SHP77 (cell line): ENCODE measurements at places on chromosomes 11 and 22.

DNA sequence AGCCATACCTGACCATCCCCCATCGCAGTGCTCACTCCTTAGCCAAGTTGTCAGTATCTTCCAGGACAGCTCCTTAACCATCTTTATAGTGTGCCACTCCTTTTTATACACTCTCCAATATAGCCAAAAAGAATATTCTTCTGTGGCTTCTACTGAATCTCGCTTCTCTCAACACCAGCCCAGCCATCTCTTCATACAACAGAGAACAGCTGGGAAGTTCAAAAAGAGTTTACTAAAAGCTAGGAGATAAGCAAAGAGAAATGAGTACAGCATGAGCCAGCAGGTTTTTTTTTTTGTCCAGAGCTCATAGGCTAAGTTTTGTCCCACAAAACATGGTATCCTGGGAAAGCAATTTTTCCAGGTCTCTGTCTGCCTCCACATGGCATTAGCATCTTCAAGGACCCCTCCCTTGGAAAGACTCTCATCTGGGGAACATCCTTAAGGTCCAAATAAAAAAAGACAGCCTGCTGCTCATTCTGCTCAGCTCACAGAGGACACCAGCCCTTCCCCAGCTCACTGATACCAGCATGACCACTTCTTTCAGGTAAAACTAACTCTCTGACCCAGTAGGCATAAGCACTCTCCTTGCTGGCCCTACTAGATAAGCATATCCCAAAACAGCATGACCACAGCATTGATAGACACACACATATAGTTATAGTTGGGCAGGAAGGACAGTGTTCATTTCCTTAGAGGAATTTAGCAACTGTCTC lies 48.8 kb upstream of the YWHAH start:
- no peak for DNase-seq

DNA sequence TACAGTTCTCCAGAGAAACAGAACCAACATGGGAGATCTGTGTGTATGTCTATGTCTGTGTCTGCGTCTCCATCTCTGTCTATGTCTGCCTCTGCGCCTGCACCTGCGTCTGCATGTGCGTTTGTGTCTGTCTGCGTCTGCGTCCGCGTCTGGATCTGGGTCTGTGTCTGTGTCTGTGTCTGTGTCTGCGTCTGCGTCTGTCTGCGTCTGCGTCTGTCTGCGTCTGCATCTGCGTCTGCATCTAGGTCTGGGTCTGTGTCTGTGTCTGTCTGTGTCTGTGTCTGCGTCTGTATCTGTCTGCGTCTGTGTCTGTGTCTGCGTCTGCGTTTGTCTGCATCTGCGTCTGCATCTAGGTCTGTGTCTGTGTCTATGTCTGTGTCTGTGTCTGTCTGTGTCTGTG lies 88.4 kb upstream of the SLC22A12 start:
- DNase-seq = peak; percentile 19

- DNase-seq = no peak
Observed at GRCh38 chr11:112624431-112624830, 336.8 kb upstream of the NCAM1 start.

- no peak for DNase-seq
Observed at GRCh38 chr11:33773404-33773986, 825 bp downstream of the FBXO3 start.

DNA sequence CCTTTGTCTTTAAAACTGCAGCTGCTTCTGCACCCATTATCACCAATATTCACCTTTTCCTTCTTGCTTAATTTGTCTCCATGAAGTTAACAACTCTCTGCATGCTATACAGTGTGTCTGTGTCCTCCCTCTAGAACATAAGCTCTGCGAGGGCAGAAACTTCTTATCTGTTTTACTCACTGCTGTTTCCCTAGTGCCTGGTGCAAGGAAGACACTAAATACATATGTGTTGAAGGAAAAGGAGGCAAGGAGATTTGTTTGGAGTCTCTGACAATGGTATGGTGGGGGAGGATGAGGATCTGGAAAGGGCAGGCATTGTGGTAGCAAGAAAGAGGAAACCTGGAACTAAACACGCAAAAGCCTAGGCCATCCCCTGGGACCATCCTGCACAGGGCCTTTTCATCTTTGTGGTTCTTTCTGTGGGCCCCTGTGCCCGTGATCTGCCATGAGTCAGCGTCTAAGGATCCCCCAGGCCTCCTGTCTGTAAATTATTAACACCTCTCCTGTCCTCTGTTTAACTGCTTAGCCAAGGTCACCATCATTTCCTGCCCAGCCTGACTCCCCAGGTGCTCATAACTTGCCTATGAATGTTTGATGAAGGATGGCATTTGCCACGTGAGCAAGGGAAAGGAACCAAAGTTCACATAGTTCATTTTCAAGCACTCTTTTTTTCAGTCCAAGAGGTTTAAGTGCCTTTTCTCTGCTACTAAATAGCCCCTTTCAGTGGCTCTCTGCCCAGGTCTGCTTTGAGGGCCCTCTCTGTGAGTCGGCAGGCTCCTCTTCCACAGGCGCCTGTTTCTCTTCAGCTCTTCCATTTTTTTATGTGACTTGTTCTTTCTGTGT lies 131.1 kb downstream of the RASSF10 start:
- no peak for DNase-seq

- DNase-seq = no peak
Observed at GRCh38 chr11:85307366-85307765, 319.8 kb downstream of the DLG2 start.

DNA sequence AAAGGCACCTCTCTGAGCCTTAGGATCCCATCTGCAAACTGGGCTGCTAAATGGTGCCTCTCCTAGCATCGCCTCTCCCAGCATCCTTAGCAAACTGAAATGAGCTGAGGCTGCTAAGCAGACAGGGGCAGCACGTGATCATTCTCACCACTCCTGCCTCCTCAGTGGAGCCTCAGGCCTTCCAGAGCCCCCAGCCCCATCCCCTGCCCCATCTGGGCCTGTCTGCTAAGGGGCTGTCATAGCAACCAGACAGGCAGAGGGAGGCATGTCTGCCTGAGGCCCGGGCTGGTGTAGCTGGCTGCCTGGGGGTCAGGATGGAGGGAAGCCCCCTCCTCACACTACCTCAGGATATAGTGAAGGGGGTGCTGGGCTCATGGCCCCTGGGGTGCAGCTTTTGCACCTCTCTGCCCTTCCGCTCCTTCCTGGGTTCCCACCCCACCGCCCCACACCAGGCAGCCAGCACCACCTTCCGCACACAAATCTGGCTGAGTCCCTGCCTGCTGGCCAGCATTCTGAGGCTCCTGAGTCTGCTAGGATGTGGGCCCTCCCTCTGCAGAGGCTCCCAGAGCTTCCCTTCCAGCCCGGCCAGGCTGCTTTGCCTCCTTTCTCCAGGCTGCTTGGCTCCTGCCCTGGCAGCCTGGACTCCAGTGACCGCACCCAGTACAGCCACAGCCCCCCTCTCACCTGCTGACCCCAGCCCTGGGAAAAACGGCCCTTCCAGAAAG lies 47.5 kb upstream of the TTLL12 start:
- no peak for DNase-seq

GRCh38 chr11:65502274-65502554 lies 3.4 kb downstream of the MALAT1 start:
- no peak for DNase-seq

GRCh38 chr11:15672825-15673224 lies 558.1 kb downstream of the INSC start:
- no peak for DNase-seq

GRCh38 chr11:86715611-86716010 lies 43.2 kb upstream of the ME3 start:
- DNase-seq = no peak

DNA sequence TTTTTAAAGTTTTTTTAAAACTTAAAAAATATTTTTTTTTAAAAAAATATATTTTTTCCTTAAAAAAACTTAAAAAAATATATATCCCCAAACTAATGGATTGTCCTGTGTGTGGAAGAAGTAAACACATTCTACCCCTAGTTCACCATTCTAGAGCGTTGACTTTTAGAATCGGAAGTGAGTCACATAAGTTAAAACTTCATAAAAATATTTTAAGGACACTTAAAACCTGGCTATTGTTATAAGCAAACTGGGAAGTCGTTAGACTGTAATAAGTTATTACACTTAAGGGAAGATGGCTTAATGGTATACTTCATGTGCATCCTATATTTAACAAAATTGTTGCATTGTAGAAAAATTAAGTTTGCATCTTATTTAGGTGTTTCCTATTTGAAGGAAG lies 21.1 kb downstream of the FAM118B start:
- DNase-seq = no peak

GRCh38 chr11:121206810-121207209 lies 85.8 kb upstream of the SC5D start:
- no peak for DNase-seq

- DNase-seq = no peak
Observed at GRCh38 chr11:133219543-133219942, 312.8 kb downstream of the OPCML start.

DNA sequence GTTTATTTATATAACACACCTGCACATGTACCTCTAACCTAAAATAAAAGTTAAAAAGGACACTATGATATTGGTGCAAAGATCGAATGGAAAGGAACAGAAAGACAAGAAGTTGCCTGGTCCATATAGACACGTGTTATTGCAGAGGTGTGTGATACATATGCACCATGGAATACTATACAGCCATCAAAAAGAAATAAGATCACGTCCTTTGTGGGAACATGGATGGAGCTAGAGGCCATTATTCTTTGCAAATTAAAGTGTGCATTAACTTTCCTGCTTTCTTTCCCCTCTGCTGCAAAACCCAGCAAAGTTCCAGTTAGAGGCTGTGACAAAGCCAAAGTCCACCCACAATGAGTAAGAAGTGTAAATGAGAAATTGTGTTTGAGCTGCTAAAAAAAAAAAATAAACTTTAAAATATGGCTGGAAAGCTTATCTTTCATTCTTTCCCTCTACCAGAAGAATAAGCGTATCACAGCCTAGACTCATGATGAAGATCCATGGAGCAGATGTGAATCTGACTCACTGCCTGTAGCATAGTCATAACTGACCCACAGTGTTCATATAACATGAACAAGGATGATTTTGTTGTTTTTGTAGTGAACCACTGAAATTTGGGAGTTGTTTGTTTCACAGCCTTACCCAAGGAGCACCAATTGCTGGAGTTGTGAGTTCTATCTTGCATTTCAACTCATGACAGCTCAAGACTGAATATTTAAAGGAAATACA lies 9.6 kb downstream of the OR52K1 start:
- DNase-seq = no peak

GRCh38 chr11:27701355-27702105 lies 1.3 kb upstream of the BDNF start:
- DNase-seq = no peak

DNA sequence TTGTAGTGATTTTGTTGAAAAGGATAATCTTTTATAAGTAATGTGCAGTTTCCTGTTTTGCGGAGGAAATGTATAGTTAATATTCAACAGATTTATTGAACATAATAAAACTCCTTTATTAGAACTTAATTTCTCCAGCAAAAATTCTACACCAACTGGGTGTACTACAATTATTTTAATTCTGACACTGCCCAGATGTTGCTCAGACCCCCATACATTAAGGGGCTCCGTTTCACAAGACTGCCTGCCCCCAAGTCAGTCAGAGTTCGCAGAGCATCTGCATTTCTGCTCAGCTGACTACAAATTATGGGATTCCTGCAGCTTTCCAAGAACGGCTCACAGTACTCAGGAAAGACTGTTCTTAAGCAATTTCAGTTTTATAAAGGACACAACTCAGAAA lies 6.2 kb downstream of the CEP57 start:
- DNase-seq = no peak

DNA sequence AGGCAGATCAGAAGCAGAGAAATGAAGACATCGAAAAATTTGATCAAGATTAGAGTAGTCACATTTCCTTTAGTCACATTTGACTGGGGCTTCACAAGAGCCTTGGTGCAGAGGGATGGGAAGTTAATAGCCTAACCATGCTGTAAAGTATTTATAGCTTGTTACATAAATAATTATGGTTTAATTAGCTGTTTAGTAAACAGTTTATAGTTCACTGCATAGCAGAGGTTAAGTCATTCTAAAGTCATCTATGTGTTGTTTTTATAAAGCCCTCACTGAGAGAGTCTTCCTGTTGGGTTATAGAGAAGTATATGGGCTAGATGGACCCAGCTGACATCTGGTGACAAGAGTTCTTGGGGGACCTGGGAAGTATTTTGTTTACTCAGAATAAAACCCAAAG lies 47.1 kb downstream of the INSC start:
- no peak for DNase-seq

DNA sequence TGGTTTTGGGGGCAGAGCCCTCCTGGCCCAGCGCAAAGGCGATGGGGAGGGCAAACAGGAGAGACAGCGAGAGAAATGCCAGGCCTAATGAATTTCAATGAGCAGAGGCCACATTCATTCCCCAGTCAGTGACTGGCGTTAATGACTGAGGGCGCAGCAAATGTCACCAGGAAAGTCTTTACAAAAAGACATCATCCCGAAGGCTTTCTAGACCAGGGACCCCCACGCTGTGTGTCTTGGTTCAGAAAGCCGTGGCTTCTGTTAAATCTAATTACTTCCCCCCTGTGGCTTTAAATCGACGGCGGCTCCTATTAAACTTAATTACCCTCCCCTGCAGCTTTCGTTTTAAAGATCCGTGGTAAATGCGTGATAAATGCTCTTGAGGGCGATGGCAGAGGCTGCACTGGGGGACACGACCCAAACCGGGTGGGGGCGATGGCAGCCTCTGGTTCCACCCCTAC lies 1.6 kb upstream of the FGF19 start:
- no peak for DNase-seq

- no peak for DNase-seq
Observed at GRCh38 chr11:111162305-111162704, 83.2 kb upstream of the POU2AF2 start.

DNA sequence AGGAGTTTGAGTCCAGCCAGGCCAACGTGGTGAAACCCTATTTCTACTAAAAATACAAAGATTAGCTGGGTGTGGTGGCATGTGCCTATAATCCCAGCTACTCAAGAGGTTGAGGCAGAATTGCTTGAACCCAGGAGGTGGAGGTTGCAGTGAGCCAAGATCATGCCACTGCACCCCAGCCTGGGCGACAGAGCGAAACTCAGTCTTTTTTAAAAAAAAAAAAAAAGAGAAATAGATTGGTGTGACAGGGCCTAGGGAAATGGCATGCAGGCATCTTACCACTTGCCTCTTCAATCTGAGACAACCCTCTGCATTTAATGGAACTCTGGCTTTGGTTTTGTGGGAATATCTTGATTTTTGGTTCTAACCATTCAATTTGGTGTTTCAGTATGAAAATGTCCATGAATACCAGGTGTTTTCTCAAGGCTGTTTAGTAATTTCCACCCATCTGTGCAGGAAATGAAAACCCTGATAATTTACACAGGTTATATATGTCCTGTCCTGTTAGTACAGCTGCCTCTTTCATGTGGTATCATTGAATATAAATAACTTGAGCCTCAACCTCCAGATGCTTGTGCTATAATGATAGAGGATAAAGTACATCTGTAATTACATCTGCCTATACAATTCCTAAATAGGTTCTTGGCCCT lies 8.4 kb downstream of the XBP1 start:
- DNase-seq = peak; percentile 70

DNA sequence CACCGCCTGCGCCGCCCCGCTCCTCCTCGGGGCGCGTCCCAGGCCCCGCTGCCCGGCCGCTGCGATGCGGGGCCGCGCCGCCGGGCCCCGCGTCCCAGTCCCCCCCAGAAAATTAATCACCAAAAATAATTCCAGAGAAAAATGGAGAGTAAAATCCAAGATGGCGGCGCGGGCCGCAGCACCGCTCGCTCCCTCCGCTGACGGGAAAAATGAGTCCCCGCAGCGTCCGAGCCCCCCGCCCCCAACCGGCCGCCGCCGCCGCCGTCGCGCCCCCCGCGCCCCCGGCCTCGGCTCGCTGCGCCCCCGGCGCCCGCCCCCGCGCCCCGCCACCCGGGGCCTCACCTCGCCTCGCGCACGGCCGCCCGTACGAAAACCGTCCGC lies at the start of gene KMT5B:
TSS of gene KMT5B (minus strand) at position 162 of the 381 bp plus-strand sequence. CDS start 23,220 bp downstream, outside the sequence.
- DNase-seq = no peak

GRCh38 chr22:33887173-33887572 lies 33.1 kb downstream of the LARGE1 start:
- no peak for DNase-seq
